SW480 (cell line): ENCODE measurements at places on chromosomes 7 and 10.

GRCh38 chr10:103688491-103688890, 166.9 kb downstream of the SH3PXD2A start:
- no peak for DNase-seq

DNA sequence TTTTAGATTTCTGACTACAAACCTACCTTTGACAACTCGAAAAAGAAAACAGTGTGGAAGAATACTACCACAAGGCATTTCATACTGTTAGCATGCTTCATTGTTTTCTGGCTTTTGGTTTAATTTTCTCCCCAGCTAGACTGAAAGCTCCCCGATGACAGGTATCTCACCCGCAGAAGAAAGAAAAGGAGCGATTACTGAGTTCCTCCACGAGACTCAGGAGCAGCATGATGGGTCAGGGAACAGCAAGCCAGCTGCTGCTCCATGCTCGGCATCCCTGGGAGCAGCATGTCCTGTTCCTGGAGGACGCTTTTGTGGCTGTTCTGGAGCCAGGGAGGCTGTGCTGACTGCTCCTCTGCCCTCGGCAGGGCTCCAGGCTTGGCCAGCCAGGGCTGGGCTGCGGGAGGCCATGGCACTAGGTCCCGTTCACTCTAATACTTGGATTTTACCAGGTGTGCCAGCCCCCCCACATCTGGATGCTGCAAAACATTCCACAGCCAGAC, 133.4 kb downstream of the PRKAG2 start:
- DNase-seq: no peak

GRCh38 chr10:49139846-49140195, 6.0 kb upstream of the FAM170B start:
- peak; percentile 19 for DNase-seq

GRCh38 chr10:28278842-28279241, 24.0 kb downstream of the MPP7 start:
- no peak for DNase-seq

DNA sequence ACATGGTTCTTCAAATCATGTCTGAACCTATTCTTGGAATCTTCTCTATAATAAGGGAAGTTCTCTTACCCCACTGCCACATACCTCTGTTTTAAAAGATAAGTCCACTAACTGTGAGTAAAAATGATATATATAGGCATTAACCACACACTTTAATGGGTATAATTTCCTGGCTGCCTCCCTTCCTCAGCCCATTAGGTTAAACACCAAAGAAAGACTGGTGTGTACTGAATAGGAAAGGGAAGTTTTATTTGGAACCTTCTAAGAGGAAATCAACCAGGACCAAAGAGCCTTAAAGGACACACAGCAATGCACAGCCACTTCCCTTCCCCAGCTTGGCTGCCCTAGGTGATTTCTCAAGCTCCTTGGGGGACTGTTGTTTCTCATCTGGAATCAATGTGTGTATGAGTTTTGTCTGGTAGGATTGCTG, 5.0 kb upstream of the WBP1L start:
- no peak for DNase-seq

DNA sequence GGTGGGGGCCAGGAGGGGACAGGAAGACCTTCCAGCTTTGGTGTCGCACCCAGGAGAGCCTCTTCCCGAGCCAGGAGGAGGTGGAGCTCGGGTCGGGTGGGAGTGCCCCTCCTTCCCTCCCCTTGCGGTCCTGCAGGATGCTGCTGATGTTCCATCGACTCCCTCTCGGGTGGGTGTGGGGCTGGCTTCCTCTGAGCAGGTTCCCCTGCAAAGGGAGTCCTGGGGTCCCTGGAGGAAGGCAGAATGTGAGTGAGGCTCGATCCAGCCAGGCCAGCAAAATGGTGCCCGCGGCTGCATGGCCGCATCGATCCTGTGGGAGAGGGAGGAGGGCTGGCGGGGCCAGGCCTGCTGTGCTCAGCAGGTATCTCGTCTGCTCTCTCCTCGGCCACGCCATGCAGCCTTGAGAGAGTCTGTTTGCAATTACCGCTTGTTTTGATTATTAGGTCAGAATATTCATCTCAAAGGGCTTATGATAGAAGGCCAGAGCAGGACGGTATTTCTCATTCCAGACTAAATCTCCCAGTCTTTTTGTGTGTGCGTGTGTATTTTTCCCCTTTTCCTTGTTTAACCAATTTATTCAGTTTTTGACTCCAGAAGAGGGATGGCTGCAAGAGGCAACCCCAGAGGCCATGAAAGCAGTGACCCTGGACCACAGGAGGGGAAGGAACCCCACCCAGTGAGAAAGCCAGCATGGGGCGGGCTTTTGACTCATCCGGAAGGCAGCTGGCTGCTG, 137.3 kb upstream of the ZMIZ1 start:
- no peak for DNase-seq

DNA sequence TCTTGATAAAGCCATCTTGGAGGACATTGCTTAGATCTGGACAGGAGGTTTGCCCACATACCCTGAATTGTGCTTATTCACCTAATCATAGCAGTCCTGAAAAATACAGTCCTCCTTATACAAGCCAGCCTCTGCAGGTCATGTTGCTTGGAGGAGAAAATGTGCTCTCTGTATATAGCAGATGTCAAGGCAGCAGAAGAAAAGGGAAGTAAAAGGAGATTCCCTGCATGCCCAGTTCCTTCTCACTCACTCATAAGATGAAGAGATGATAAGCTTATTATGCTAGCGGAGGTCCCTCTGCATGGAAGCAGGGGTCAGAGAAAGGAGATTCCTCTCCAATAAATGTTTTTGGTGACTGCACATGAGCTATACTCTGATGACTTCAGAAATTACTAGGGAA, 458.8 kb upstream of the ZMIZ1 start:
- DNase-seq: no peak

- no peak for DNase-seq
Observed at GRCh38 chr7:17153536-17153935, 144.9 kb upstream of the AHR start.

GRCh38 chr10:80697926-80698325, 160.2 kb downstream of the SH2D4B start:
- no peak for DNase-seq

- peak; percentile 91 for DNase-seq
Observed at GRCh38 chr7:12965767-12966166, 278.3 kb downstream of the ARL4A start.

DNA sequence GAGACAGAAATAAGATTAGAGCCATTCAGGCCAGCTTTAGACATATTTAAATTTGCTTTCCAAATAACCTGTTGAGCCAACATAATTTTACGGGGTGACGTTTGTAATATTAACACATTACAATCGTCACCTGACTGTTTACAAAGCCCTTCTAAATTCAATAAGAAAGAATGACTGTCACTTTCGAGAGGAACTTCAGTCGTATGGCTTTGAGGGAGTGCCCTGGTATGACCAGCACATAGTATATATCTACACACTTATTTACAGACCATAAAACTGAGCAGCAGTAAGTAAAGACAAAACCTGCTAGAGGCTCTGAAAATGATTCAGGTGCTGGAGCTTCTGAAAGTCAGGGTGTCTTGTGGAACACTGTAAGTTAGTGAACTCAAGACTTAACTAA, 62.4 kb downstream of the BLNK start:
- no peak for DNase-seq

- DNase-seq: no peak
Observed at GRCh38 chr10:93079663-93080349, 6.1 kb downstream of the CYP26A1 start.

DNA sequence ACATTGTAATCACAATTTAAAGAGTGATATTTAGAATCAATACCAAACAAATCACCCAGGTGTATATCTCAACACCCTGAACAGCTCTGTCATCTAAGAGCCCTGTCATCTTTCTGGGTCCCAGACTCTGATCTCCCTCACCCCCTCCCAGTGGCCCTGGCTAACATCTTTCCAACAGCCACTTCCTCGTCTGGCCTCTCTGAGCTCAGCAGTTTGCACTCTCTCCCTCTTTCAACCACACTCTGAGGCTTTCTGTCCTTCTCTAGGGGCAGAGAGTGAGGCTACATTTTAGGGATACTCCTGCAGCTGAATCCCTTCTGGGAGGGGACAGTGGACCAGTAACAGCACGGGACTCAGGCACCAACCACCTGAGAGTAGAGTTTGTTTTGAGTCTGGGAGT, 17.1 kb upstream of the PRRT4 start:
- DNase-seq: no peak

DNA sequence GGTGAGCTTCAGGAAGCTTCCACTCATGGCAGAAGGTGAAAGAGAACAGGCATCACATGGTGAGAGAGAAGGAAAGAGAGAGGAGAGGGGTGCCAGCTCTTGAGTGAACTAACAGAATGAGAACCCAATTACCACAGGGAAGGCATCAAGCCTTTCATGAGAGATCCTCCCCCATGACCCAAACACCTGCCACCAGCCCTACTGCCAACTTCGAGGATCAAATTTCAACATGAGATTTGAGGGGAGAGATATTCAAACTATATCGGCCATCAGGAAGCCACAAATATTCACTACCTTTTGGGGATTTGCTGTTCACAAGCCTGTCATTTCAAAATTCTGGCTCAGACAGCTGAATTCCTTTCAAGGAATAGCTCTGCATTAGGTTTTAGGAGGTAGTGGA, 39.9 kb upstream of the SMNDC1 start:
- peak; percentile 53 for DNase-seq

- DNase-seq: peak; percentile 39
Observed at GRCh38 chr10:122293156-122293960, 22.3 kb downstream of the BTBD16 start.

DNA sequence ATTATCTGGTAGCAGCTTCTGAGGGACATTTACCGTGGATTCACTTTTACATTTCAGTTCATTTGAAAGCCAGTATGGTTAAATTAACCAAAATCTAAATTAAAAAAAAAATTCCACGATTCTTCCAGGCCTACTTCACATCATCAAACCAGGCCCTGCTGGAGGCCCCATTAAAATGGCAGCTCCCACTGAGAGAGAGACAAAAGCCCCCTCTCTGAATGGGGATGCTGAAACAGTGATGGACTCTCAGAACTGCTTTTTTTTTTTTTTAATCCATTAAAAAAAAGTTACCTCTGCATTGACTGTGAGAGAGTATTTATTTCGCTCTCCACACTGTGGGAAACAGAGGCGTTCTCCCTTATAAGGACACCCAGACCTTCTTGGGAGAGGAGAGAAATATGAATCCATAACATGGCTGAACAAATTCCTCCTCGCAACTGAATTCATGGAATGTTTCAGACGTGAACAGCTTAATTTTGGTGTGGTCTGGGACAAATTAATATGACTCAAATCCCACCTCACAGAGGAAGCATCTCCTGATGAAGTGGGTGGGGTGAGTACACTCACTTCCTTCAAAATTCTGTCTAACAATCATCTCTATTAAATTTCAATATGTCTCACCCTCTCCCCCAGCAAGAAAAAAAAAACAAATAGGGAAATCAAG, 73.5 kb downstream of the SAMD9 start:
- no peak for DNase-seq

DNA sequence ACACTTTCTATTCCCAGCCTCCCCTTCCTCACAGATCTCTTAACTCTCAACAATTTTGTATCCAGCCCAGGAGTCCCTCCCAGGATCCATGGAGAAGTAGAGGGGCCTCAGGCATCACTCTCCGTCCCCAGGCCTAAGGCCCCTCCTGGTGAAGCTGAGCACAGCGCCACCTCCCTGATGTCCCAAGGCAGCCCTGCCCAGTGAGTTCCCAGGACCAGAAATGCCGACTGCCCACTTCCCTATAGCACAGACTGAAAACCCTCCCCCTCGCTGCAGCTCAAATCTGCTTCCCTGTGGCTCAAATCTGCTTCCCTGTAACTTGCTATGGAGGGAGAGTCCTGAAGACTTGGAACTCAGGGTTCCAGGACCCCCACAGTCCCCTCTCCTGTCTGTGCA, 35.6 kb downstream of the YKT6 start:
- no peak for DNase-seq

GRCh38 chr7:33091111-33091531, 18.1 kb downstream of the RP9 start:
- no peak for DNase-seq

- DNase-seq: peak; percentile 8
Observed at GRCh38 chr7:121761399-121761798, 111.6 kb upstream of the PTPRZ1 start.

DNA sequence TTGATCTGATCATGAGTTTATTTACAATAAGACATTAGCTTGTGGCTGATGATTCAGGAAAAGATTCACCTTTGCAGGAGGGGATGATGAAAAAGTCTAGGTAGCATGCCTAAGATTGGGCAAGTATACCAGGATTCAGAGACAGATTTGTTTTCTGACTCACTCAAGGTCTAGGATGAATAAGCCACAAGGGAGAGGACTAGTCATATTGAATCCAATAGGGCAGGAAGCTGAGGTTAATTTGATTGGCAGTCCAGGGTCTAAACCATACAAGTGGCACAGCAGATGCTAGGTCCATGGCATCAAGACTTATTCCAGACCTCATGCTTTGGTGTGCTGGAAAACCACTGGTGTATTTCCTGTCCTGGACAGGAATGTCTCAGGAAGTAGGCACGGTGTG, 1133.4 kb downstream of the XPNPEP1 start:
- DNase-seq: no peak
